ENCODE measurements at places on chromosomes 16 and 17.

- no peak for DNase-seq
These were observed 6.8 kb upstream of the FOXN1 start for GRCh38 chr17:28499364-28499664.

DNA sequence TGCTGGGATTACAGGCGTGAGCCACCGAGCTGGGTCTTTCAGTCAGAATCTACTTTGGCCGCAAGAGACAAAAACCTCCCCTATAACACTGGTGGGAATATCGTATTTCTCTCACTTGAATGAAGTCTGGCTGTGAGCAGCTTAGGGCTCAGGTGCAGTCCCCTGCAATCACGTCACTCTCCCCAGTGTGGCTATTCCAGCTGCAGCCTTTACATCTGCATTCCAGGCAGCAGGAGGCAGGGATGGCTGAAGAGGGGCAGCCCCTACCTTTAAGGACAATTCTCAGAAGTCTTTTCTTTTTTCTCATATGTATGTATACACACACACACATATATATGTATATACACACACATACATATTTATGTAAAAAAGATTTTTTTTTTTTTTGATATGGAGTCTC is 3.0 kb downstream of the DEF8 start:
- no peak for DNase-seq

GRCh38 chr16:10728003-10728887 is 15.4 kb upstream of the NUBP1 start:
- no peak for DNase-seq

DNA sequence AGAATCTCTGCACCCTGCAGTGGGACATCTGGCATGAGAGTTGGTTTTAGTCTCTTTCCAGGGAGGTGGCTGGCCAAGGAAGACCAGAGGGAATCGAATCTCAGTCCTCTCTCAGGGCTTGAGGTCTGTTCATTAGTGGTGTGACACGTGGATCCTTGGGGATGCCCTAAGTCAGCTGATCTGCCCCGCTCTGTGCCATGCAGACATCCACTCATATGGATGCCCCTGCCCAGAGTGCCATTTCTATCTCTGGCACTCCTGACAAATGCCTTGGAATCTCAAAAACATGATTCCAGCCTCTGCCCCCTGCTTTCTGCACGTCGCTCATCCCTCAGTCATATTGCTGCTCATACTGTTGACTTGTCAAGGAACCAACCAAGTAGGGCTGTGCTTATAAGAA is 38.8 kb downstream of the WSCD1 start:
- no peak for DNase-seq

DNA sequence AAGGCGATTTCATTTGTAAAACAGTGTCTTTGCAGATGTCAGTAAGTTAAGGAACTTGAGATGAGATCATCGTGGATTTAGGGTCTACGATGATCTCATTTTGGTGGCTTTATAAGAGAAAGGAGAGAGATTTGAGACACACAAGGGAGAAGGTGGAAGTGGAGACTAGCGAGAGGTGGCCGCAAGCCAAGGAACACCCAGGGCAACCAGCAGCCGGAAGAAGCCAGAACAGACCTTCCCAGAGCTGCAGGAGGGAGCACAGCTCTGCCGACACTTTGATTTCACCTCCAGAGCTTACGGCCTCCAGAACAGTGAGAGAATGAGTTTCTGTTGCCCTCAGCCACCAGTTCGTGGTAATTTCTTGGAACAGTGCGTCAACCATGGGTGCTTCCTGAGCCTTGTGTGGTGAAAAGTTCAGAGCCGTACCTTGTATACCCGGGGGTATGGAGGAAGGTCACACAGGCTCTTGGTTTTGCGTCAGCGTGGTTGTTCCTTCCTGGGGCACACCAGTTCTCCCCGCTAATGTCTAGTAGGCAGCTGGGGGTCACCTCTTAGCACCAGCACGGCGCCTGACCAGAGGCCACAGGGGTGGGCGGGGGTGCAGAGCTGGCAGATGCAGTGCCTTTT is 12.9 kb upstream of the SEC14L1 start:
- DNase-seq = no peak

DNA sequence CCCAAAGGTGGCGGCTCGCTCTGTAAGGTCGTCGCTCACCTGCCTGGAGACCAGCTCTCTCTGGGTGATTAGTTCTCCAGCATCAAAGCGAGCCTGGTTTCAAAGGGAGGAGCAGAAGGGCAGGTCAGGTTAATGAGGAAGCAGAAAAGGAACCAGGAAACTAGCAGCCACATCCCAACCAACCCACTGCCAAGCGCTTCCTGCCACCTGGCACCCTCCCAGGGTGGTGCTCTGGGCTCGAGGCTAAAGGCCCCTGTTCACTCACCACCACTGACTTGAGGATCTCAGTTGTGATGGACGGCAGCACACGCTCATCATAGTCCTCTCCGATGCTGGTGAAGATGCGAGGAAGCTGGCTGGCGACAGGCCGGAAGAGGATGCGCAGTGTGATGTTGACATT is 5.6 kb downstream of the PHB1 start:
- DNase-seq = no peak

- DNase-seq = no peak
These were observed 19.9 kb upstream of the MRTFB start for GRCh38 chr16:14051103-14051729.

DNA sequence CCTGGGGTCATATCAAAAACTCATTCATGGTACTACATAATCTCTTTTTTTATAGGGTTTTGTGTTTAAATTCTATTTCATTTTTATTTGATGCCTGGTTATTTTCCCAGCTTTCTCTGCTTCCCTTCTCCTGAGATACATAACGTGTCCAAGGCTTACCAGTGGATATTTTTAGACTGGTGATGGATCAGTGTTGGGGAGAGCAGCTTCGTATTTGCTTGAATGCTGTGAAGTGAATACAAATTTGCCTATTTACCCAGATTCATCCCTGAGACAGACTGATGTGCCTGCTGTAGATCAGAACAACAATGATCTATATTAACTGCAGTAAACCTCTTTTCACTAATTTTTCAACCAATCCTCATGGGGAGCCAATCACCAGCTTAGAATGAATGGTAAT is 43.2 kb upstream of the FOXJ1 start:
- no peak for DNase-seq

GRCh38 chr16:88026964-88027938 is 76.0 kb downstream of the BANP start:
- no peak for DNase-seq

DNA sequence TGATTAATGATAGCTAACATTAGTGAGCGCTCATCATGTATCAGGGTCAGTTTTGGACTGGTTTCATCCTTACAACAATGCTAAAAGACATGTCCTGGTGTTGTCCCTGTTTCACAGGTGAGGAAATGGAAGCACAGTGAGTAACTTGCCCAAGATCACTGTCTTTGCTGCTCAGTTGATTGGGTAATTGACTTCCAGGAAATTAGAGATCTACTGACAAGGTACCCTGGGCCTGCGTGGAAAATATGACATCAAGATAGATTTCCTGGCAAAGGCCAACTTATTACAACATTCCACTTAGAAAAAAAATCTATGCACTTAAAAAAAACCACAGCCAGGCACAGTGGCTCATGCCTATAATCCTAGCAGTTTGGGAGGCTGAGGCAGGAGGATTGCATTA is 96.3 kb downstream of the CYLD start:
- no peak for DNase-seq

DNA sequence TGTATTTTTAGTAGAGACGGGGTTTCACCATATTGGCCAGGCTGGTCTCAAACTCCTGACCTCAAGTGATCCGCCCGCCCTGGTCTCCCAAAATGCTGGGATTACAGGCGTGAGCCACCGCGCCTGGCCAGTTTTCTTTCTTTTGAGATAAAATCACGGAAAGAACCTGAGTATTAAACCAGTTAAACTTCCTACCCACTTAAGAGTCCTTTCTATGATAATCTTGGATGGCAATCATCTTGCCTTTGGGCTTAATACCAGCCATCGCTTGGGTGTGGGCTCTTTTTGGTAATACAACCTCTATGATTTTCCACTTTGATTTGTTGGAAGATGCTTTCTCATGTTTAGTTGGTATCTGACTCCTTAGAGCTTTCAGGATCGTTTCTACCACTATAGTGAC is 24.0 kb downstream of the PITPNC1 start:
- DNase-seq = no peak

DNA sequence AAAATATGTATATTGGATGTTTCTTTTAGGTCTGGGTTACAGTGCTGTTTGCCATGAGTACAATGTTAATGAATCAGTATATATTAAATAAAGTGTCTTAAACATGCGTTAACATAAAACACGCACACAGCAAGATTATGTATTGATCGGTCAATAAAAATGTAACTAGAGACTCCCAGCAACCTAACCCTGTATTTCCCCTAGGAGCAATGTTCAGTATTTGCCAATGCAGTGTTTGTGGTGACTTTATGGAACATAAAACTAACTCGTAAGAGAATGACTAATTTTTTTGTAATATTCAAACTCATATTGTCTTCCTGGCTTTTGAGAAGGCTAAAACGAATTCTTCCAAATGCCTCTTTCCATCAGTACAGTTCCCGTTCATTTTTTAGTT is 22.5 kb downstream of the PRKAR1A start:
- DNase-seq = no peak

DNA sequence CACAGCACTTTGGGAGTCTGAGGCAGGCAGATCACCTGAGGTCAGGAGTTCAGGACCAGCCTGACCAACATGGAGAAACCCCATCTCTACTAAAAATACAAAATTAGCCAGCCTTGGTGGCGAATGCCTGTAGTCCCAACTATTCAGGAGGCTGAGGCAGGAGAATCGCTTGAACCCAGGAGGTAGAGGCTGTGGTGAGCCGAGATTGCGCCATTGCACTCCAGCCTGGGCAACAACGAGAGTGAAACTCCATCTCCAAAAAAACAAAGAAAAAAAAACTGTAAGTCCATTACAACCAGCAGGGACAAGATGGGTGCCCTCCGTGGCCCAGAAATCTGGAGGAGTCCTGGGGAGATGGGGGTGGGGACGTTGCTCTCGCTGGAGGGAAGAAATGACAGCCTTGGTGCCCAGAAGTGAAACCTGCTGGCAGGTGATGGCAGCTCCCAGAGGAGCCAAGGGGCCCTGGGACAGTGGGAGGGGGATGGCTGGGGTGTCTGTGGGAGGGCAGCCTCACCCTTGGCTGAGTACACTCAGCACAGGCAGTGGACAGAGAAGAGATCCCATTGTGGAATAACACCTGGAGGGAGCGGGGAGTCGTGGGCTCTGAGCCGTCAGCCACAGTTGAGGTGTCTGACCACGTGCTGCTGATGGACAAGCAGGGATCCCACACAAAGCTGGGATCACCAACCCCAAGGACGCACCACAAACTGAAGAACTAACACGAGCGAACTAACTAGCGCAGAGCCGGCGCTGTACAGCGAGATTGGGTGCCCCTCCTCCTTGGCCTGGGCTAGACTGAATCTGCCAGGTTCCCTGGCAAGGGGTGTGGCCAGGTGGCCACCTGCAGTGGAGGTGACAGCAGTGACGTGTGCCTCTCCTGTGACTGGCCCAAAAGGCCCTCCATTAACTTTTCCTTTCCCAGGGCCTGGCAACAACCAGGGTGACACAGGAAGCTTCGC is 46.9 kb upstream of the BAHCC1 start:
- no peak for DNase-seq

GRCh38 chr16:66477028-66477515 is 50.0 kb downstream of the BEAN1 start:
- no peak for DNase-seq

DNA sequence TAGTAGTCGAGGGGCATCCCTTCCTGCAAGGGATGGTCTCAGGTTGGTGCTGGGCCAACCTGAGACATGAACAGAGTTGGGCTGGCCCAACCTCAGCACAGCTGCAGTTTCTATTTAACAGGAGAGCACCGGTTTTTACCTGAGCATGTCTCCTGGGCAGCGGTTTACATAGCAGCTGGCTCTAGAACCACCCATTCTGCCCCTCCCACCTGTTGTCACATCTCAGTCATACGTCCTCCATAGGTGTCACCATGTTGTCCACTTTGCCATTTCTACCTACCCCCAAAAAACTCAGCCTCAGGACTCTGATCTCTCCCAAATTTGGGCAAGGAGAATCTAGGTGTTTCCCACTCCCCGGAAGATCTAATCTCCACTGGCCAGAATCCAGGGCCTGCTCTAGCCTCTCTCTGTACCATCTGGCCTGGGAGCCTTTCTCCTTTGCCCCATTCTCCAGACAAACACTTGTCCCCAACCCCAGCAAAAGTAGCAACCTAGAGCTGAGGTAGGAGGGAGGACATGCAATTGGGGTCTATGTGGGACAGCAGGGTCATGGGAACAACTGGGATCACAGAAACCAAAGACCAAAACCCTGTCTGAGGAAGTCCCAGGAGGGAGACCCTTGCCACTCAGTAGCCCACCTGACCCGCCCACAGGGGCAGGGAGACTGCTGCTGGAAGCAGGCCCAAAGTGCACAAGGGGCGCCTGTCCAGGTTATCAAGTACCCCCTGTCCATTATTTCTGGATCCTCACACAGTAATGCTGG is 19.1 kb downstream of the ETV4 start:
- no peak for DNase-seq

- DNase-seq = no peak
These were observed 608.0 kb upstream of the CDH8 start for GRCh38 chr16:62644030-62644812.

DNA sequence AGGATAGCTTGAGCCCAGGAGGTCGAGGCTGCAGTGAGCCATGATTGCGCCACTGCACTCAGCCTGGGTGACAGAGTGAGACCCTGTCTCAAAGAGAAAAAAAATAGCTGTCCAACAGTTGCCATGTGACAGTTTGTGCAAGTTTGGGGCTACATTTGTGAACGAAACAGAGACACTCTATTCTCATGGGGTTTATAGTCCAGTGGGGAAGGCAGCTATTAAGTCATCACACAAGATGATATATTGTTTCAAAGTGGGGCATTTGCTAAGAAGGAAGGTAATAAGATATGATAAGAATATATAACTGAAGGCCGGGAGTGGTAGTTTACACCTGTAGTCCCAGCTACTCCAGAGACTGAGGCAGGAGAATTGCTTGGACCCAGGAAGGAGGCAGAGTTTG is 73.3 kb downstream of the RBBP6 start:
- no peak for DNase-seq

DNA sequence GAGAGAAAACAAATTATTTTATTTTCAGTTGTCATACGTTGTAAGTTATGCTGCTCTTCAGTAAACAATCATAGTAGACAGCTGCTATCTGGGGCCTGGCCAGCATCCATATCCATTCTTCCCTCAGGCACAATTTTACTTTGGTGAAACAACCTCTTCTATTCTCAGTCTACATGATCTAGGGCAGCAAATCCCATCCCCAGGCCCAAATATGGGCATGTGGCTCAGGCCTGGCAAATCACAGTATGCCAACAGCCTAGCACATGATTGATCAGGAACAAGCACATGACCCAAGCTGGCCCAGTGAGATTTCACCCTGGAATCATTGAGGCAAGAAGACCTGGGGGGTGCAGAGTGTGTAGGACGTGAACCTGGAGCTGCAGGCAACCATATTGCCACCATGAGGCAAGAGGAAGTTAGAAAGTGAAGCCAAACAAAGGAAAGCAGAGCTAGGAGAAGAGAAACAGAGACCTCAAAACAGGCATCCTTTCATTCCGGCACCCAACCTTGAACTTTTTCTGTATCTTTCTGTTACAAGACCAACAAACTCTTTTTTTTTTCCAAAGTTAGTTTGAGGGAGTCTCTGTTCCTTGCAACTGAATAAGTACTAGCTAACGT is 10.3 kb upstream of the ABCC12 start:
- no peak for DNase-seq

- DNase-seq = no peak
These were observed 1.0 kb downstream of the NHERF1 start for GRCh38 chr17:74749279-74750038.

Data from HEK293T (cell line).